Hippocampal formation (tissue), 2 donors: ENCODE measurements at places on chromosomes 2 and 18.

DNA sequence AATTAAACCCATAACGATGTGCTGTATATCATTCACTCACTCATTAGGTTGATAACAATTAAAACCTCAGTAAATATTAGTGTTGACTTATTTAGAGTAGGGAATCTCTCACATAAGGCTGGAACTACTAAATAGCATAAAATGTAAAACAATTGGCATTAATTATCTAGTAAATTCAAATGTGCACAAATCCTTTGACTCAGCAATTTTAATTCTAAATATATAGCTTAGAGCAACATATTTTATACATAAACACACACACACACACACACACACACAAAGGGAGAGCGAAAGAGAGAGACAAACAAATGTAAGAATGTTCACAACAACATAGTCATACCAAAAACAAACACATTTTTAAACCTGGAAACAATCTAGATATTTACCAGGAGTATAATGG lies 443.1 kb upstream of the KCNH7 start:
- no peak for DNase-seq

GRCh38 chr2:19758658-19759057 lies 143.1 kb downstream of the TTC32 start:
- DNase-seq: no peak

DNA sequence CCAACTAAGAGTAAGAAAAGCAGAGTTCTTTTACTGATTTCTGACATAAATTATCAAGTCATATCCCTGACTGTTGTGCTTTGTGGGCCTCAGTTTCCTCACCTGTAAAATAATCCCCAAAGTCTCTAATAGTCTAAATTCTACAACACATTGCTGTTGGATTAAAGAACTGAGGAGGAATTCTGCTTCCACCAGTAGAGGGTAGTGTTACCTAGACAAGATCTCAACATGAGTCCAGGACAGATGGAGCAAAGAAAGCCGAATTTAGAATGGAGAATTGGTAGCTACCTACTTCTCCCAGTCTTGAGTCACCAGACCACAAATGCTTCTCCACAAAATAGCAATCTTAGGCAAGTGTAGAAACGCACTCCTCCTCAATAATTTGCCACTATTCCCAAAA lies 462.5 kb upstream of the FSHR start:
- DNase-seq: no peak

DNA sequence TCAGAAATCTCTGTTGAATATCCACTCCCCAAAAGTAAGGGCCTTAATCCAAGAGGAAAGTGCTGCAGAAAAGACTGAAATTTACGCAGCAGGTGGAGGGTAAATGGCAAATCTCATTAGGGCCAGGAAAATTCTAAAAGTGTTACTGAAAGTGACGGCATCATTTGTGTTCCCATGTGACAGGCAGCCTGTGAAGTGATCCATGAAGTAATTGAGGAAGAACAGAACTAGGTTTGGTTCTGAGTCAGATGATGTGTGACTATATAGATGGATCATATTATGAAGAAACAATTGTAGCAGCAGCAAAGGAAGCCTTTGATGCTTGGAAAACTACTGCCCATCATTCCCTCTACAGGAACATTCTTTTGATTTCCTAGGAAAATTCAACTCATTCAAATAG lies 401.2 kb downstream of the TGIF1 start:
- DNase-seq: no peak

DNA sequence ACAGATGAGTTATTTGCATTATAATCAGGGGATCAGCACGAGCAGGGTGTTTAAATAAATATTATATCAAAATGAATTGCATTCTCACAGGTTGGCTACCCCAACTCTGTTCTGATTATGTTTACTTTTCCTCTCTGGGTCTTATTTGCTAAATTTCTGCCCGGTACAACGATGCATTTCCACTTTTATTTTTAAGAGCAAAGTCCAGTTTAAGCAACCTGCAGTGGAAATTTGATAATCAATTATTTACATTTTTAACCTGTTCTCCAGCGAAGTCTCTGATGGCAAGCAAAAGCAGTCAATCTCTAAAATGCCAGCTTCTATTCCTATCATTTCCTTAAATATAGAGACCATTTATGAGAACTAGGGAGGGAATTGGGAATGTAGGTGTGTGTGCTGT lies 966.6 kb upstream of the SOX11 start:
- DNase-seq: no peak

DNA sequence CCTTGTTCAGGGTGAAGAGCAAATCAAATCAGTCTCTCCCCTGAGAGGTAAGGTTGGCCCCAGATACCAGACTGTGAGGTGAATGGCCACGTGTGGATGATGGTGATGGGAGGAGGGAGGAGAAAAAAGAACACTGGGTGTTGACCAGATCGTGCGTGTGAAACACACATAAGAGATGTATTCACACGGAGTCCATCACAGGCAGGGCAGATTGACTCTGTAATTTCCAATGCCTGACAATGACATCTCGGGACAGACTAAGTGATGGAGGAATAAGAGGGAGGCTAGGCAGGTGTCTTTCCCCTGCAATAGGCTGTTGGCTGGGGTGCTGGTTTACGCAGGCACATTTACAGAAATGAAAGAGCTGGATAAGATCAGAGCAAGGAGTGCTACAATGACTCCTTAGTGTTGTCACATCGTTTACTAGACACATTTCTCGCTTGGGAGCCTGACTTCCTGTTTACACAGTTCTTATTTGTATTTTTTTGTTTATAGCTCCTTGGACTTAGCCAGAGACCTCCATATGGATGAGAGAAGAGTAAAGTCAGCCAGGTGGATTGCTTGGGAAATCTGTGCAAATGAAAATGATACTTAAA lies 43.1 kb downstream of the CPO start:
- DNase-seq: no peak

- no peak for DNase-seq
Observed at GRCh38 chr2:56444339-56444738, 260.5 kb downstream of the CCDC85A start.

- DNase-seq: no peak
Observed at GRCh38 chr2:69969126-69969983, 7.9 kb upstream of the ASPRV1 start.

GRCh38 chr18:11366410-11366809 lies 217.0 kb upstream of the PIEZO2 start:
- no peak for DNase-seq

- no peak for DNase-seq
Observed at GRCh38 chr2:20180676-20181648, 44.0 kb downstream of the SDC1 start.

GRCh38 chr18:50428531-50429206 lies 53.8 kb downstream of the SKA1 start:
- DNase-seq: no peak

- no peak for DNase-seq
Observed at GRCh38 chr2:140770645-140771044, 1360.2 kb downstream of the LRP1B start.

GRCh38 chr2:68911246-68911645 lies 40.0 kb upstream of the BMP10 start:
- DNase-seq: no peak

DNA sequence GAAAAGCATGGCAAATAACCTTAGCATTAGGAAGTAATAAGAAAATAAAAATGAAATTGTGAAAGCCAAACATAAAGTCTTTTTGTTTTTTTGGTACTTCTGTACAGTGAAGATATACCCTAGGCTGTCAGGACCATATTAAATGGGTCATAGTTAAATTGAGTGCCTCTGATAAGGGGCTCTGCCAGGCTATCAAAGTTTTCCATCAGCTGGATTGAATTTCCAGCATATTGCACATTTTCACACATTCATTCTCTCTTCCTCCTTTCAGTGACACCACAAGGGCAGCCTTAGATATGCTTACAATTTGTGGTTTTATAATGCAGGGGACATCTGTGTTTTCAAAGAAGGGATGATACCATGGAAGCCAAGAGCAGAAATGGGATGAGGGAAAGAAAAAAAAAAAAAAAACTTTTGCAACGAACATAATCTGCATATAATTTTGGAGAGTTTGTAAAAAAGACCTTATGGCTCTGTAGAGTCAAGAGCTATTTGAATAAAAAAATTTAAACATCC lies 109.3 kb upstream of the LYPD1 start:
- DNase-seq: no peak

DNA sequence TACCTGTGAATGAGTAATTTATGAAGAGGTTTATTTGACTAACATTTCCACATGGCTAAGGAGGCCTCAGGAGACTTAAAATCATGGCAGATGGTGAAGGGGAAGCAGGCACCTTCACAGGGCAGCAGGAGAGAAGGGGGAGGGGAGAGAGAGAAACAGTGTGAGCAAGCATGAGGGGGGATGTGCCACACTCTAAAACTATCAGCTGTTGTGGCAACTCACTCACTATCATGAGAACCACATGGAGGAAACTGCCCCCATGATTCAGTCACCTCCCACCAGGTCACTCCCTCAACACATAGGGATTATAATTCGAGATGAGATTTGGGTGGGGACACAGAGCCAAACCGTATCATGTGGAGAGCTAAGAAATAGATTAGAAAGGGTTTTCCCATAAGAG lies 309.0 kb downstream of the RDH14 start:
- no peak for DNase-seq

DNA sequence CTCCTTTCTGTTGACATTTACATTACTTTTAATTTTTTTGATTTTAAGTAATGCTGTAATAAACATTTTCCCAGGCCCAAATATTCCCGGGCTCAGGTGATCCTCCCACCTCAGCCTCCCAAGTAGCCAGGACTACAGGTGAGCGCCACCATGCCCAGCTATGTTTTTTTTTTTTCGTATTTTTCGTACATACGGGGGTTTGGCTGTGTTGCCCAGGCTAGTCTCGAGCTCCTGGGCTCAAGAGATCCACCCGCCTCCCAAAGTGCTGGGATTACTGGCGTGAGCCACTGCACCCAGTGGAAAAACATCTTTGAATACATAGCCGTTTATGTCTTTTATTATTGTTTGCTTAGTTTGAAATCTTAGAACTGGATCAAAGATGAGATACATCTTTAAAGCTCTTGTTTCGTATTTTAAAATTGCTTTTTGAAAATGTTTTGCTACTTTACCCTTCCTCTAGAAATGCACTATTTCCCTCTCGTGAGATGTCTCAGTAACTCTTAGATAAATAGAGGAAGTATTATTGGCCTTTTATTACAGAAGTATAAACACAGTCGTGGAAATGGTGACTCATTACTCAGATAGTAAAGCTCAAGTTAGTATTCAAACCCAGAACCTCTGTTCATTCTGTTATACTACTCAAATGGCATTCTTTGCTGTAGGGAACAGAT lies 2.4 kb downstream of the SMCHD1 start:
- DNase-seq: no peak
